Stromal cell of bone marrow (primary cell): ENCODE measurements at places on chromosomes 3 and 15.
A peak's percentile ranks its signal among the peaks of the same experiment; 100 is the strongest.

DNA sequence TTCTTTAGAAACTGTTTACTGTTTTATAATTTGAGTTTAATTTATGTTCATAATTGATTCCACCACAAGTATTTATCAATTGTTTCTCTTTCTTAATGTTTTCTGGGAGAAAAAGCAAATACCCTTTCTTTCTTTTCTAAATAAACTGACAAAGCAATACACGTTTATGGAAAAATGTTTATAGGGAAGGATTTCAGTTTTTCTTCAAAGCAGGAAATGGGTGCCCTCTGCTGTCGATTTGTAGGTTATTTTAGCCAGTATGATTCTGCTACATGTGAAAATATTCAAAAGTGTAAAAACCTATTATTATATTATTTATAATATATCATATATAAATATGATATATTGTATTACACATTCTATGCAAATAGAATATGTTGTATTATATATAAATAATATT, 921.0 kb upstream of the ROBO1 start:
- DNase-seq: no peak

DNA sequence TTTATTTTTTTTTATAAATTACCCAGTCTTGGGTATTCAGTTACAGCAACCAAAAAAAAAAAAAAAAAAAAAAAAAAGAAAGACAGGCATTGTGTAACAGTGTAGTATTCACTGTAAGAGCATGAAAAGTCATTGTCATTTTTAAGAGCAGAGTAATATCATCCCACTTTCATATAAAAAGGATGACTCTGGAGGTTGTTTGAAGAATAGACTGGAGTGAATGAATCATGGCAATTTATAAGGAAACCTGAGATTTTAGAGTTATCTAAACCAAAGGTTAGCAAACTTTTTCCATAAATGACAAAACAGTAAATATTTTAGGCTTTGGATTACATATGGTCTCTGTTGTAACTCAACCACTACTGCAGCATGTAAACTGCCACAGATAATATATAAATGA, 794.9 kb downstream of the NTRK3 start:
- DNase-seq: no peak

DNA sequence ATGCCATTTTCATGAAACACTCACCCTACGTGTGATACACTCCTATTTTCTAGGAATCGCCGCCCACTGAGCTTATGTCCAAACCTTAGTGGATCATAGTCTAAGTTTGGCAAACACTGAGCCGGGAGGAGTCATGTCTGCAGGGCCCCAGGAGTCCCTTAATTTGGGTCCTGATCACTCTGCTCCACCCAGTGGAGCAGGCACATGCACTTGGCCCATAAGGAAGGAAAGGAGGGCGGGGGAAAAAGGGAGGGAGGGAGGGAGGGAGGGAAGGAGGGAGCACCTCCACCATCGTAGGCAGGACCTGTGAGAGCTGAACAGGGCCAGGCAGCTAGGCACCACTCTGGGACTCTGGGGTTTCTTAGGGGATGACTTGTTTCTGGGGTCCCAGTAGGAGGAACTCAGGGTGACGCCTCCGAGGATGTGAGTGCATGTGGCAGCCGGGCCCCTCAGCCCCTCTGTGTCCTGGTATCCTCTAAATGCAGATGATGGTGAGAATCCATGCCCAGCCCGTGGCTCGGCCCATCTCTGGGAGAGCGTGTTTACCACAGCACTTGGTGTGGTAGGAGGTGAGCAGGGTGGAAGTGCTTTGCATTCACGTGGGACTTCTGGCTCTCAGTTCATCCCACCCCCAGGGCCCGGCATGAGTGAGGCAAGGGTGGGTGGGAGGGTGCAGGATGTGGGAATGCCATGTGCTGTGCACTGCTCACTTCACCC, 109.4 kb downstream of the KLF13 start:
- DNase-seq: no peak

DNA sequence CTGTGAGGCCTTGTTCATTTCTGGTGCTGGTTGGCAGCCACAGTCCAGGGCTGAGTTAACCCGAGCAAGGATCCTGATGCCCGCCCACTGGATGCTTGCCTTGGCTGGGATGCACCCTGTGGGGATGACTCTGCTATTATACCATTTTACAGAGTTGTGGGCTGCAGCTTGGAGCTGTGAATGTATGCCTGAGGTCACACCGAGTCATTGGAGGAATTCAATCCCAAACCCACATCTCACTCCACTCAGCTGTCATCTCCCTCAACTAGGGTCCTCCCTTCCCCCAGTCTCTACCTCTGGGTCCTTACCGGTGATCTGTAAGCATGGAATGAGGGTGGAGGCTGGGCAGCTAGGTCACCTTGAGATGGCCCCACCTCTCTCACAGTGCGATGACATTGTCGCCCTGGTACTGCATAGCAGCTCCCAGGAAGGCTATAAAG, 22.1 kb downstream of the MAPKAPK3 start:
- peak; percentile 74 for DNase-seq

DNA sequence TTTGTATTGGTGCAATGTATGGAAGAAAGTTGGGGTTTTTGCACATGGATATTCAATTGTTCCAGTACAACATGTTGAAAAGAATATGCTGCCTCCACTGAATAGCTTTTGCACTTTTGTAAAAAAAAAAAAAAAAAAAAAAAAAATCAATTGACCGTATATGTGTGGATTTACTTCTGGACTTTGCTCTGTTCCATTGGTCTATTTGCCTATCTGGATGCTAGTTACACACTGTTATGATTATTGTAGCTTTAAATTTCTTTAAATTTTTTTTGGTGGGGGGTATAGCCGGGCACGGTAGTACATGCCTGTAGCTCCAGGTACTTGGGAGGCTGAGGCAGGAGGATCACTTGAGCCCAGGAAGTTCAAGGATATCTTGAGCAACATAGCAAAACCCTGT, 52.5 kb downstream of the RPL39L start:
- DNase-seq: no peak

DNA sequence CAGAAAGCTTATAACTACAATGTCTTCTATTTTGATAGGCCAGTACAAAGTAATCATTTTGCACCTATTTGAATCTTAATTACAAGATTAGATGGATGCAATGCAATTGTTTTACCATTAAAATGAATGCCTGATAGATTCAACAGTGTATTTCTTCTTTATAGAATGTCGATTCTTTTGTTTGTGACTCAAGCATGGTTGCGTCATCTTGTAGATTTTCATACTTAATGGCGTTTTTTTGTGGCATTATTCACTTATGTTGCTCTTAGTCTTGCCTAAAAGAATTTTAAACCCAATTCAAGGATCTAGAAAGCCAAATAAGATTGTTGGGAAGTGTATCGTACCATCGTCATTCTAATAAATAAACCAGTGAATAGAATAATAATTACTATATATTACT, 21.4 kb downstream of the ZBTB38 start:
- no peak for DNase-seq

GRCh38 chr15:80177156-80177555, 24.4 kb downstream of the FAH start:
- no peak for DNase-seq

DNA sequence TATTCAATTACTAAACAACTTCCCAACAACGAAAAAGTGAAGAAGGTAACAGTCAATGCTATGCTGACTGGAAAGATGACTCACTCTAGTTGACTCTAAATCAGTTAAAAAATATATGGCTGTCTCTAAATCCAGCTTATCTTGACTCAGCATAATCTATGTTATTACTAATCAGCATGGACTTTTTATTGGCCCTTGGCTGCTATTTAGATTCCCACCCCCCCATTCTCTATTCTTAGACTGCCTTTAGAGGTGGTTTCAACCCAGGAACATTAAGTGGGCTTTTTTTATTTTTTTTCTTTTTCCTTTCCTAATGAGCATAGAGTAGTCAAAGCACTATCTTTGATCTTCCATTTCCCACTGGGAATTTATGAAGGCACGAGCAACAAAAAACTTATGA, 1.9 kb downstream of the PCOLCE2 start:
- DNase-seq: peak; percentile 59

GRCh38 chr3:58034738-58035523, 26.7 kb downstream of the FLNB start:
- DNase-seq: no peak

DNA sequence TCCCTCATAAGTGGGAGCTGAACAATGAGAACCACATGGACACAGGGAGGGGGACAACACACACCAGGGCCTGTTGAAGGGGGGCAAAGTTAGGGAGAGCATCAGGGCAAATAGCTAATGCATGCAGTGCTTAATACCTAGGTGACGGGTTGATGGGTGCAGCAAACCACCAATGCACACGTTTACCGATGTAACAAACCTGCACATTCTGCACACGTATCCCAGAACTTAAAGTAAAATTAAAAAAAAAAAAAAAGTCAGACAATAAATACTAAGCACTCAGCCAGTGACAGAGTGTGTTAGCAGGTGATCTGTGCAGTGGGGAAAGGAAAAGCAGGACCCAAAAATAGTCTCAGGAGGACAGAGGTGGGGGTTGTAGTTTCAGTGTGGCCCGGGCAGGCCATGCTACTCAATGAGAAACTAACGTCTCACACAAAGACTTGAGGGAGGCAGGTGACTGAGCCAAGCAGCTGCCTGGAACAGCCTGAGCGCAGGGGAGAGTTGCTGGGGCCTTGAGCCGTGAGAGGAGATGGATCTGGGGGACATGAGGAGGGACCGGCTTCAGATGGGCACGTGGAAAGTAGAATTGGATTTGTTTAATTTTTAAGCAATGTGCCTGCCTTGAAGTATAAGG, 18.4 kb downstream of the ANKDD1A start:
- no peak for DNase-seq

GRCh38 chr15:92963794-92964193, 63.7 kb downstream of the CHD2 start:
- no peak for DNase-seq

DNA sequence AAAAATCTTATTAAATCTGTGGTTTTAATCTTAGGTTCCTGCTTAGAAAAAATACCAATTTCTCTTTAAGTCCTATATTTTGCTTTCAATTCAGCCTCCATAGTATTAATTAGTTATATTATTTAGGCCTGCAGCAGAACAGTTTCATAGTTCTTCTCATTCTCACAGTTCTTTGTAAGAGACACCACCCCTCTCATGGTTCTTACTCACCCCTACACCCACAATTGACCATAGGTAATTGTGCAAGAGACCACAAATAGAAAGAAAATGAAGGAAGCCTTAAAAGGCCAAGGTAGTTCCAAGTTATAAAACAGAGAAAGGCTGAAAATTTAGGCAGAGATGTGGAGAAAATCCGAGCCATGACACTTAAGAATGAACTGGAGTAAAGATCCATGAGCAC, 415.3 kb downstream of the TIGIT start:
- peak; percentile 37 for DNase-seq

DNA sequence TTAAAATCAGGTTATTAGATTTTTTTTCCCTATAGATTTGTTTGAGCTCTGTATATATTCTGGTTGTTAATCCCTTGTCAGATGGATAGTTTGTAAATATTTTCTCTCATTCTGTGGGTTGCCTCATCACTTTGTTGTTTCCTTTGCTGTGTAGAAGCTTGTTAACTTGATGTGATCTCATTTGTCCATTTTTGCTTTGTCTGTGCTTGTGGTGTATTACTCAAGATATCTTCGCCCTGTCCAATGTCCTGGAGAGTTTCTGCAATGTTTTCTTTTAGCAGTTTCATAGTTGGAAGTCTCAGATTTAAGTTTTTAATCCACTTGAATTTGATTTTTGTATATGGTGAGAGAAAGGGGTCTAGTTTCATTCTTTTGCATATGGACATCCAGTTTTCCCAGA, 699.1 kb downstream of the NAALADL2 start:
- no peak for DNase-seq

DNA sequence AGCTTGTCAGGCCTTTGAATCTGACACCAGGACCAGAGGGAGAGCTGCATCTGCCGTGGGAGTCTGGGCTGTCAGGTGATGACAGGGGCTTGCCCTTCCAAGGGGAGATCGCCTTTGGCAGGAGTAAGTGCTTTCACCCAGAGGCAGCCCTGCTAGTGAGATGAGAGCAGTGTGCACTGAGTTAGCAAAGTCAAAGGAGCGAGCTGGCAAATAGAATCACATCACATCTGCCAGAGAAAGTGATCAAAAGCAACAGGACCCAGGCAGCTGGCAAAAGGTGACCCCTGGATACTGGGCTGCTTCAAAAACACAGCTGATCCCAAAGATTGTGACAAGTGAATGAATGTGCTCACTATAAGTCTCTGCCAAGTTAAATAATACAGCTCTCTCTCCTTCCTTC, 36.1 kb upstream of the PYDC2 start:
- DNase-seq: no peak

GRCh38 chr3:122395582-122395981, 11.6 kb downstream of the FAM162A start:
- DNase-seq: no peak

- DNase-seq: no peak
These were observed 1026.6 kb downstream of the ROBO1 start for GRCh38 chr3:78741066-78741645.

- no peak for DNase-seq
These were observed 171.9 kb downstream of the FAM43A start for GRCh38 chr3:194857469-194858113.

- peak; percentile 6 for DNase-seq
These were observed 67.2 kb downstream of the CACNA2D2 start for GRCh38 chr3:50436114-50436674.

DNA sequence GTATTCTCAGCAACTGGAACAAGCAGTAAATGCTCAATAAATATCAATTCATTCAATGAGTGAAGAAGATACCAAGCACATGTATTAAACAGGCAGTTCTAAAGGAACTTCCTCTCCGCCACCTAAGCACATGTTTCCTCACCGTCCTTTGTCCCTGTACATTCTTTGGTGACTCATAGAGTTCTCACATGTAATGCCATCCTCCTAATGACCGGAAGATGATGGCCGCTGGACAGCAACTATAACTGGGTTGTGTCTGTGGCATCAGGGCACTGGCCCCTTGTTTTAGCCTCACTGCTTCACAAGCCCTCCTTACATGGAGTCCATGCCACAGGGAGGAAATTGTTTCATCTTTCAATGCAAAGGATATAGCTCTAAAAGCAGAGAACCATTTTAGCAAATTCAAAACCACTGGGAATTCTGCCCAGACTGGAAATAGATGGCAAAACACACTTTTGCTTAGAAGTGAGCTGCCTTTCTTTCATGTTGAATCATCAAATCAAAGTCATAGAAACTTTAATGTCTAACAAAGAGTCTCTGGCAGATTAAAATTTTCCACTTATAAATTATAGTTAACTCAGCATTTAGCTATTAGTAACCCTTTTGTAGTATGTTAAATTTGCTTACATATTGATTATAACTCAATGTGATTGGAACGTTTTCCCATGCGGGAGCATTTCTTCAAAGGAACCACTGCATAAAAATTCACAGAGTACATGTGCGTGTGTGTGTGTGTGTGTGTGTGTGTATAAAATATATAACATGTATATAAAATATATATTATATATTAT, 74.1 kb downstream of the GAP43 start:
- DNase-seq: no peak

- DNase-seq: no peak
These were observed 112.6 kb downstream of the FILIP1L start for GRCh38 chr3:100001526-100002270.
